ENCODE measurements at places on chromosomes 11 and 22.

DNA sequence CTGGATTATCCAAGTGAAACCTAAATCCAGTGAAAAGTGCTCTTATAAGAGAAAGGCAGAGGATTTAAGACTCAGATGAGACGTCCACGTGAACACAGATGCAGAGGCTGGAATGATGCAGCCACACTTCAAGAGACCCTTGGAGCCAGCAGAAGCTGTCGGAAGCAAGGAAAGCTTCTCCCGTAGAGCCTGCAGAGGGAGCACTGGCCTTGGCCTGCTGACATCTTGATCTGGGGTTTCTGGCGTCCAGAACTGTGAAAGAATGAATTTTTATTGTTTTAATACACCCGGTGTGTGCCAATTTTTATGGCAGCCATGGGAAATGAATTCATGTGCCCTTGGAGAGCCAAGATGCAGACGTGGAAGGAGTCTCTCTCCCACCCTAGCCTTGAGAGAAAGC is 407.0 kb upstream of the B3GAT1 start:
- no peak for DNase-seq

GRCh38 chr11:36362902-36363301 is 66.8 kb downstream of the PRR5L start:
- no peak for DNase-seq

GRCh38 chr11:116062129-116062489 is 557.9 kb upstream of the CADM1 start:
- no peak for DNase-seq

GRCh38 chr22:34866495-34867131 is 199.3 kb upstream of the ISX start:
- DNase-seq: no peak

DNA sequence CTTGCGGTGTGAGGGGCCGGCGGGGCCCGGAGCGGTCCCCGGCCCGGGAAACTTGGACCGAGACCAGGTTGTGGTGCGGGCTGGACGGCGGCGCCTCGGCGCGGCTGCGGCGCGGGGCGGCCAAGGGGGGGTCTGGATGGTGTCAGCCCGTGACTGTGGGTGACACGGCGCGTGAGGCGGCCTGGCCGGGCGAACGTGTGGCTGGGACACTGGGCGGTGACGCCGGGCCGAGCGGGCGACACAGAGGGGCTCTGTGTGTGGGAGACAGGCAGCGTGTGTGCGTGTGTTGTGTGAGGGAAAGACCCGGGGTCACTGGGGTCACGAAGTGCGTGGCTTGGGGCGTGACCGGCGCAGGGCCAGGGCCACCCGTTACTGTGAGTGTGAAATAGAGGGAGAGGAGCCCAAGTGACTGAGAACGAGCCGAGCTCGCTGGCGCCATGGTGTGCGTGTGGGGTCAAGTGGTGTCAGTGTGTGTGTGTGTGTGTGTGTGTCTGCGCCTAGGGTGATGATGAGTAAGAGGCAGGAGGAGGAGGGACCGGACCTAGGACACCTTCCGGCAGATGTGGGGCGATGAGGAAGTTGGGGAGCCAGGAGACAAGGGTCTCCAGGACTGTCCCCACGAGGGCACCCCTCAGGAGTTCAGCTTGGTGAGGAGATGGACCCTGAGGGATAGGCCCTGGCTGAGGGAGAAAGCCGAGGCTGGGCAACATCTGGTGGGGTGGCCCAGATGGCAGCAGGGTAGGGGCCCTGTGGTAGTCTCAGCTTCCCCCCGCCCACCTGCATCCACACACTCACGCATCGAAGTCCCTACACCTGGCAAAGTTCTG is 817 bp downstream of the RELT start:
- DNase-seq: peak; percentile 20

GRCh38 chr11:10457901-10458300 is 2.8 kb downstream of the AMPD3 start:
- no peak for DNase-seq

DNA sequence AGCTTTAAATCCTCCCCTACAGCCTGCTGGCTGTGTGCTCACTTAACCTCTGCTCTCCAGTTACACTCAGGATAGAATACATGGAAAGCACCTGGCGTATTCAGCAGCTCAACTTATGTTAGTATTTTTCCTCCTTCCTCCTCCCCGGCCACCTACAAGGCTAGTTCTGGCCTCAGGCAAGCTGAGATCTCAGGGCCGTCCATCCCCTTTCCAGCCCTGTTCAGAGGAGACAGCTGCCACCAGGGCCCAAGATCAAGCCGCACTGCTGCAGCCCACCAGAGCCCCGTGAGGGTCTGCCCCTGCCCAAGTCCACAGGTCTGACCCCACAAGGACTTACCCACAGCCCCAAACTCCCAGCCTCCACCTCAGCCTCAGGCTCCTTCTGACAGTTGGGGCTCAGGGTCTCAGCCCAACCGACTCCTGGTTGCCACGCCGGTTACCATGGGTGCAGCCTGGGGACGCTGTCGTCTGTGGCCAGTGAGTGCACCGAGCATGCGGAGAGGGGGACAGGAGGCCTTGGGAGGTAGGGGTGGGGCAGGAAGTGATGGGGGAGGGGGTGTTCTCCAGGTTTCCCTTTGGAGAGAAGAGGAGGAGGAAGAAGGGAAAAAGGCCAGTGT is at the start of gene C11orf16:
Gene C11orf16 (minus strand): TSS at position 384 of the 617 bp plus-strand sequence. CDS start 639 bp downstream, outside the sequence.
- DNase-seq: no peak

Measured in stimulated activated CD4-positive, alpha-beta T cell treated with anti-CD3 and anti-CD28 coated beads, TNF-alpha, amount 100 ng/mL, for 24 hours (primary cell).